ENCODE measurements at places on chromosomes 1 and 21.

DNA sequence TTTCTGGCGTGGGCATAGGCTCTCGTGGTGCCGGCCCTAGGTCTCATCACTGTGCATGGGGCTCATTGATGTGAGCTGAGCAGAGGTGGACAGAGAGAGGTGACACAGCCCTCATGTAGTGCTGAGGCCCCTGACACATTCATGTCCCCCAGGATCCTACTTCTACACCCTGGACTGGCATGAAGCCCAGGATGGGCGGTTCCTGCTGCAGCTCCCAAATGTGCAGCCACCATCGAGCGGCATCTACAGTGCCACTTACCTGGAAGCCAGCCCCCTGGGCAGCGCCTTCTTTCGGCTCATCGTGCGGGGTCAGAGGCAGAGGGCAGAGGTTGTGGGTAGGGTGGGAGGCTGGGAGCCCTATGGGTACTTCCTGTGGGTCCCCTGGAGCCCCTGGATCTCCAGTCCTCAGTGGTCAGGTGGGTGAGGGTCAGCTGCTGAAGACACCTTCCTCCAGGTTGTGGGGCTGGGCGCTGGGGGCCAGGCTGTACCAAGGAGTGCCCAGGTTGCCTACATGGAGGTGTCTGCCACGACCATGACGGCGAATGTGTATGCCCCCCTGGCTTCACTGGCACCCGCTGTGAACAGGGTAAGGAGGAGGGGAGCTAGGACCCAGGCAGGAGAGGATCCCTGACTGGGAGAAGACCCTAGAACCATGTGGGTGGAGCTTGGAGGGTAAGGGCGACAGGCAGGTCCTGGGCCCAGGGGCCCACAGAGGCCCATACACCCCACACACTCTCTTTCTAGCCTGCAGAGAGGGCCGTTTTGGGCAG, 6.1 kb downstream of the TIE1 start:
- no peak for DNase-seq

DNA sequence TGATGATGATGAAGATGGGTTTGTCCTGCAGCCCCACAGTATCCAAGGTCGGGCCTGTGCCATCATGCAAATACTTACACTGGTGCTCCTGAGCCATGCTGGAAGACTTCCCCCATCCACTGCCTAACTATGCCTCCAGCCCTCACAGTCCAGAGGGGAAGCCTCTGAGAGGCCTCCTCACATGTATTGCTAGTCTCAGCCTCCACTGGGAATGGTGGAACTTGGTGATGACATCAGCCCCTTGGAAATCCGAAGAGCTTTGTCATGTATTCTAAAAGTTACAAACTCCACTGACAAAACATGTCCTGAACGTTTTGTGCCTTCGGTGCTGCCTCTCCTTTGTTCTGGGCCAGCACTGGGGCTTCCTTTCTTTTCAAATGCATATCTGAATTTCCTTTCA, 61.1 kb upstream of the DMRTB1 start:
- DNase-seq: no peak

GRCh38 chr1:212647004-212647403, 38.4 kb downstream of the ATF3 start:
- no peak for DNase-seq

DNA sequence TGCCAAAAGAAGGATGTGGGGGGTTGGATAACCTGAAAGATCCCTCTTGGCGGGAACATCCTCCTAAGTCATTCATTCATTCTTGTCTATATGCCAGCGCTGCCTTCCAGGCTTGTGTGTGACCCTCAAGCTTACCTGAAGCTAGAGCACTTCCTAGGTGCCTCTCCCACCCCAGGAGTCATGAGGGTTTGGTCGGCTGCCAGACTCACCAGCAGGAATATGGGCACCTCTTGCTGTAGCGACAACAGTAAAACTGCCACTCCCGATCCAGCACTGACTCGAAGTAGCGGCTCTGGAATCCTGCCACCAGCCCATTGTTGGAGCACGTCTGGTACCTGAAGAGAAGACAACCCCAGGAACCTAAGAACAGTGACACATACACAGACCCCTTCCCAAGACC, 15.0 kb downstream of the DPT start:
- DNase-seq: no peak

DNA sequence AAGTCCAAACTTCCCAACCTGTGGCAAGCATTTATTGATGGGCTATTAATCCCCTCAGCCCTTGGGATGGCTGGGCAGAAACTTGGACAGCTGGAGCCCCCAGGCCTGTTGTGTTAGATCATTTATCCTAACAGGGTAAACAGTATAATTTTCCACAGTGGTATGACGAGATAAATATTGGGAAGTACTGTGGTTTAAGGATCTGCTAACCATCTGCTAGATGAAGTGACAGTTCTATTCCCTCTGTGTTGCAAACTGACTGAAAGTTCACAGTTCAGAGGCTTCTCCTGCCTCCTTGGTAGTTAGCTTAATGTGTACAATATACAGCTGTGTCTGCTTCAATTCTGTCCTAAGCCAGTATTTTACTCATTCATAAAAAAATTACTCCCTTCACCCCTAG, 127.5 kb upstream of the CHODL start:
- no peak for DNase-seq

- no peak for DNase-seq
These were observed 552 bp downstream of the DLGAP3 start for GRCh38 chr1:34928699-34929496.

- DNase-seq: no peak
These were observed 78.4 kb downstream of the CD58 start for GRCh38 chr1:116492358-116492811.

DNA sequence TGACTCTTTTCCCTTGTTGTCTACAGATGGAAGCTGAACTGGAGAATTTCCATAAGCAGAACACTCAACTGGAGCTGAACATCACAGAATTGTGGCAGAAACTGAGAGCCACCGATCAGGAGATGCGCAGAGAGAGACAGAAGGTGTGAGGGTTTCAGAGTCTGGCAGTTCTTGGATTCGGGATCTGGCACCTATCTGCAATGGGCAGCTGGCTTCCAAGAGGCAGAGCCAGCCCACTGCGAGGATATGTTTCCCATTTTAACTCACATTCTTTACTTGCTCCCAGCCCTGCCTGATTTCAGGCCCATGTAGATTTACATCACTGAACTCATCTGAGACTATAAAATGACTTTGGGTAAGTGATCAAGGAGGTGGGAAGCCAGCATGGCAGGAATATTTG, 37.3 kb upstream of the TMEM125 start:
- no peak for DNase-seq

GRCh38 chr1:103447471-103447870, 78.0 kb upstream of the RNPC3 start:
- DNase-seq: no peak

GRCh38 chr1:156658945-156659574, 17.1 kb downstream of the BCAN start:
- DNase-seq: no peak

All from activated naive CD4-positive, alpha-beta T cell (primary cell).